ENCODE measurements at places on chromosomes 6 and 20. TPM values are rescaled to one million over a fixed set of nuclear protein-coding genes. Genes with fewer than 3 reads are reported as not detected.

DNA sequence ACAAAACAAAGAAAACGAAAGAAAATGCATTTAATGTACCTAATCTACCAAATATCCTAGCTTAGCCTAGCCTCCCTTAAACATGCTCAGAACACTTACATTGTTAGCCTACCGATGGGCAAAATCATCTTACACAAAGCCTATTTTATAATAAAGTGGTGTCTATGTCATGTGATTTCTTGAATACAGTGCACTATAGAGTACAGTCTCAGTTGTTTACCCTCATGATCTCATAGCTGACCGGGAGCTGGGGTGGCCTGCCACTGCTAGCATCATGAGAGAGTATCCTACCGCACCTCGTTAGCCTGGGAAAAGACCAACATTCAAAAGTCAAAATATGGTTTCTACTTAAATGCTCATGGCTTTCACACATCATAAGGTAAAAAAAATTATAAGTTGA lies 16.6 kb downstream of the GCNT2 start:
- H3K4me3 ChIP-seq: no peak overlapping the region
- H3K27ac ChIP-seq: no peak overlapping the region
- H3K36me3 ChIP-seq: no peaks in the 10 kb centered on the region

The SLC52A3 gene
- 0.16 TPM for total RNA-seq

The VGLL2 gene
- total RNA-seq: not detected

The HTR1E gene
- not detected for total RNA-seq

DNA sequence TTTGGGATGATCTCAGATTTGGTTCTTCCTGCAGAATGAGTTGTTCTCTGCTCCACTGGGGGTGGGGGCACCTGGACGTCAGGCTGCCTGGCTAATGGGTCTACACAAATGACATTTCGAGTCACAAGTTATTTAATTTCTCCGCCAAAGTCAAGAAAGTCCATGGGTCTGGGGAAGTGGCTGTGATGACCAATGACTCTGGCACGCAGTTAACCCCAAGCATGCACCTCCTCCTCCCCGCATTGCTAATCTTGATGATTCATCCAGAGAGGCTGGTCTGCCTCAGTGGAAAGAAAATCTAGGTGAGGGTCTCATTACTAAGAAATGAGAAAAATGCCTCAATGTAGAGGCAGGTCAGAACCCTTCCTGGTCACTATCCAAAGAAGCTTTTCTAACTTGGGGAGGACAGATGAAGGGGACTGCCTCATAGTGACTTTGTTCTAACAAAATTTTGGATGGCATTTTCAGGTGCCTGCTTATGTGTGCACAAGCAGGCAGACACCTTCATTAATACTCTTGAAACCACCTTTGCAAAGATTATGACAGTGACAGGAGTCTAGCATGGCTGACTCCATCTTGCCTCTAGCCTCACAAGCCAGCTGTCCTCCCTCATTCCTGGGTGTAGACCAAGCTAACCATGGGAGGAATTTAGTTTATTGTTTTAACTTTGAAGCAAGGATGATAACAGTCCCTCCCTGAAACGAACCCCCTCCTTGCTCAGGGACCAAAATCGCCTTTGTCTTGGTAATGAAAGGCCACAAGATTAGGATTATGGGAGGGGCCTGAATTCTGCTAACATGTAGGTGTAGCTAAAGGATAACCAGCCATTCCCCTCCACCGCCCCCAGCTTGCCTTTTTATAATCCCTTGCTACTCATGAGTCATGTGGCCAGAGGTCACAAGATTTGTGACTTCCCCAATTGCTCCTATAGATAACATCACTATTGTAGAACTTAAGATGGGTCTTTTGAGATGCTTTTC lies 98.6 kb upstream of the MRPS10 start:
- no peaks in the 10 kb centered on the region for H3K27me3 ChIP-seq
- no peaks in the 10 kb centered on the region for H3K4me1 ChIP-seq
- DNase-seq: no peak
- no peak overlapping the region for H3K4me3 ChIP-seq
- H3K36me3 ChIP-seq: no peaks in the 10 kb centered on the region

Data from breast epithelium (tissue), 4 donors.